NCI-H1694 (cell line): ENCODE measurements at places on chromosomes 7 and 10.

DNA sequence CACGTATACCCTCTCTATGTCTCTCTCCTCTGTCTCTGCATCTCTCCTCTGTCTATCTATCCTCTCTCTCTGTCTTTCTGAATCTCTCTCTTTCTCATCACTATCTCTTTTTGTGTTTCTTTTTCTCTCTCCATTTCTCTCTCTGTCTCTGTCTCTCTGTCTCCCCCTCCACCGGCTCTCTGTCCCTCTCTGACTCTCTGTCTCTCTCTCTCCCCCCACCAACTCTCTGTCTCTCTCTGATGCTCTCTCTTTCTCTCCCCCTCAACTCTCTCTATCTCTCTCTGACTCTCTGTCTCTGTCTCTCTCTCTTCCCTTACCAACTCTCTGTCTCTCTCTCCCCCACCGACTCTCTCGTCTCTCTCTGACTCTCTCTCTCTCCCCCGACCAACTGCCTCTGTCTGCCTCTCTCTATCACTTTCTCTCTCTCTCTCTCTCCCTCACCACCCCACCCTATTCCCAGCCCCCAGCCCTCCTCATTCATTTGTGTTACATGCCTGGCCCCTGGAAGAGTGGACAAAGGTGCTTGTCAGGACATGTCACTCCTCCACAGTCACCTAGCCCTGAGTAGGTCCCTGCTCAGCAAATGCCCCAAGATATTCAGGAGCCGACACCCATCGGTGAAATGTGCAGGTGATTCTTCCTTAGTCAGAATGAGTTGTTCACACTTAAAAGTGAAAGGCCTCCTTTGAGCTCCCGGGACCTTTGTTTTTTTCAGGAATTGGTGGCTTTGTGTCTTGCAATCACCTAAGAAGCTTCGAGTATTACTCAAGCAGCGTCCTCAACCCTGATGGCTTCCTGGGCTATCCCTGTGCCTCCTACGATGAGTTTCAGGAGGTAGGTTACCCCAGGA, 13.6 kb downstream of the PNLIPRP2 start:
- no peak for DNase-seq

GRCh38 chr10:72847681-72848080, 45.9 kb upstream of the OIT3 start:
- no peak for DNase-seq

- DNase-seq: no peak
Measured at GRCh38 chr7:46189255-46189790, 268.3 kb upstream of the IGFBP3 start.

DNA sequence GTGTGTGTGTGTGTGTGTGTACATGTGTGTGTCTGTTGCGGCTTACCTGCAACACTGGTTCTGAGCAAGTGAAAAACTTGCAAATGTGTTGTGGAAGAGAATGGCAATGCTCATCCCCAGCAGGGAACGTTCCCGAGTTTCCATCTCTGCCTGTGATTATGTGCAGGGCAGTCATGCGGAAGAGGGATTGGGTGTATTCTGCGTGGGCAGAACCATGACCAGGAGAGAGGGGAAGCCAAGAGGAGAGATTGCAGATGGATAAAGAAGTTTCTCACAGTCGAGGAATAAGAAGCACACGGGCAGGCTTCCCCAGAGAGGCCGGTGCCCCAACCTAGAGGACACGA, 99.9 kb downstream of the CTBP2 start:
- no peak for DNase-seq

DNA sequence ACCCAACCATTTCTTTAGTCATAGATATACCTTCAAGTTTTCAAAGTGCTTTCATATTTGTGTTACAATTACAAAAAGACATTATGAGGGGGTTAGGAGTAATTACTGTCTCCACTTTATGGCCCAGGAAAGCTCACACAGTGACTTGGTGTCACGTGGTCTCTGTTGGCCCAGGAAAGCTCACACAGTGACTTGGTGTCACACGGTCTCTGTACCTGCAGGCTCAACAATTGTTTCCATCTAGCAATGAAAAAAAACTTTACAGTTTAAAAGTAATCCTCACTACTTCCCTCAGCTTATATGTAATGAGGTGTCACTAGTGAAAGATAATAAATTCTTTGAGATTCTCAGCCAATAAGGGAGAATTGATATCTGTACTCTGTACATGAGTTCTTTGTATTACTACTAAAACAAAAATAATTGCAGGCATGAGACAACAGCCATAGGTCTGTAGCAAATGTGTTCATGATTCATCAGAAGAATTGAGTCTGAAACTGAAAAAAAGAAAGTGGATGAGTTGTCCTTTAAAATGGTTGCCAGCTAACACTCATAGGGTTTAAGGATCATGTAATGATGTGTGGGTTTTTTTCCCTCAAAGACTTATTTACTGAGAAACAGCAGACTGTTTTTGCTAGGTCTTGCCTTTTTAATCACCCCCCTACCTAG, 10.9 kb downstream of the OGDH start:
- DNase-seq: no peak

DNA sequence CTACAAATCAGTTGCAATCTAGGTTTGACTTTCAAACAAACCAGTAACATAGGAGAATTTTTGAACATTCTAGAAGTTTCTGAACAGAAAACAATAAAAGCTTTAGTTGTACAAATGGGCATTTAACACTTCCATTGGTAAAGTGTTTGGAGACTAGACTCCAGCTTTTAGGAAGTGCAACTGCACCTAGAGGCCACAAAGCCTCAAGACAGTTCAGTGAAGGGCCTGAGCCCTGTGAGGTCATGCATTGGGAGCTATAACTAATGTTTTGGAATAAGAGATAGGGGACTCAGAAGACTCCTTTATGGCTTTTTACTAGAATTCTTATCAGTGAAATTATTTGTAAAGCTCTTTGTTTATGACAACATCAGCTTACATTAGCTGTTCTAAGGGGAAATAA, 3.0 kb upstream of the EPHB6 start:
- no peak for DNase-seq

DNA sequence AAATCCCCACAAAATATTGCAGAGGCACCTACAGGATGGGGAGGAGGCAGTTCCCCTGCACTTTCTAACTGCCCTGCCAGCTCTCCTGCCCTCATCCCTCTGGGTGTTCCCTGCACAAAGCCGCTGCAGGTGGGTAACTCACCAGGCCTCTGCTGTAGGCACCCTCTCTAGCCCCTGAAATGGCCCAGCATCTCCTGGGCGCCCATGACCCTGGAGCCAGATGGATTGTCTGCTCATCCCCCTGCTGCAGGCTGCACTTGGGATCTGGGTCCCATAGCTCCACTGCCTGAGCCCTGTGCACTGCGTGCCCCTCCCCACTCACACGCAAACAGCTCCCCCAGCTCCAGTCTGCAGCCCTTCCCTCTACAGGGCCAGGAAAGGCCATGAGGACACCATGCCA, 130.9 kb downstream of the C10orf105 start:
- no peak for DNase-seq

DNA sequence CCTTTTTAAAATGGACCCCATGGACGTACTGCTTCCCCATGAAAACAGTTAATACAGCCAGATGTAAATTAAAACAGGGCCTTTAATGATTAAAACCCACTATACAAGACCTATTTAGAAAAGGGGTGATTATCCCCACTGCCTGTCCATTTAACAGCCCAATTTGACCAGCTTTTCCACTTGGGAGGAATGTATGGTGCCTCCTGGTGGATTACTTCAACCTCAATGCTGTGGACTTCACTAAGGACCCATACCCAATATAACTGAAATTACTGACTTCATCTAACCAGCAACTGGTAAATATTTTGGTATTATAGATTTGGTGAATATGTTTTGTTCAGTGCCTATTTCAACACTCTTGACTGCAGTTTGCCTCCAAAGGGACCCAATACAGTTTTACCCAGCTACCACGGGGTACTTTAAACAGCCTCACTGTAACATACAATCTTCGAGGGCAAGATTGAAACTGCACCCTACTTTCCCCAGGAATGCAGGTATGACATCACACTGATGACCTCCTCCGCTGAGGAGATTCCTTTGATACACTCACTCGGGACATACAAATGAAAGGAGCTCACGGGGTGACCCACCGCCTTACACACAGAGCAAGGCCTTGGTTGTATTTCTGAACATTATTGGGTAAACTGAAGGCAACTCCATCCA, 192.8 kb downstream of the DNAJC1 start:
- DNase-seq: no peak

DNA sequence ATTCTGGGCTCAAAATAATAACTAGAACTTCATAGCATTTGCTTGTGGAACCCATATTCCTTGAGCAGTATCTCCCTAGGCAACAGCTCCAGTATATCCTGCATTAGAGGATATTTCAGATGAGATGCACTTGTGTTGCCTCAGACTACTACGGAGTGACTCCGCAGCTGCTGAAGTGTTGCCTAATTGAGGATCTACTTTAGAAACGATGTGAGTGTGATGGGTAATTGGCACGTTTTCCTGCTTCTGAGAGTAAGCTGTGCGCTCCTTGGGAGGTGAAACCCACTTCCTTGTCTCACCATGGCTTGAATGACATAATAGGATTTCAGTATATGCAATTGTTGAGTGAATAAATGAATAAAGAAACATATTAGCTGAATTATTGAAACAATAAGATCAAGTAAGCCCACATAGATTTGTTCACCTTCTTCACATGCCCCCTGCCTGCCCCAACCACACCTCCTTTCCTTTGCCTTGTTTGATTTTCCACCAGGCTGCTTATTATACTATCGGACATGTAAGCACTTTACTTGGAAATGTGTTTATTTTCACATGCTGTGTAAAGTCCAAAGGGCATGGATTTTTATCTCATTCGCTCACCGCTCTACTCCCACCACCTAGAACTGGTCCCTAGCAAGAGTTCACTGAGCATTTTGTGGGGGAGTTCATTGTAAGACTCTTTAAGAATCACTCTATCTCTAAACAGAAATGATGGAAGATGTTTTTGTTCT, 303.8 kb downstream of the KCNMA1 start:
- DNase-seq: no peak

- no peak for DNase-seq
Measured at GRCh38 chr10:76902949-76903348, 734.7 kb downstream of the KCNMA1 start.

- DNase-seq: no peak
Measured at GRCh38 chr7:159013825-159014289, 130.8 kb downstream of the VIPR2 start.

GRCh38 chr7:128728598-128728997, 10.6 kb upstream of the CALU start:
- no peak for DNase-seq

DNA sequence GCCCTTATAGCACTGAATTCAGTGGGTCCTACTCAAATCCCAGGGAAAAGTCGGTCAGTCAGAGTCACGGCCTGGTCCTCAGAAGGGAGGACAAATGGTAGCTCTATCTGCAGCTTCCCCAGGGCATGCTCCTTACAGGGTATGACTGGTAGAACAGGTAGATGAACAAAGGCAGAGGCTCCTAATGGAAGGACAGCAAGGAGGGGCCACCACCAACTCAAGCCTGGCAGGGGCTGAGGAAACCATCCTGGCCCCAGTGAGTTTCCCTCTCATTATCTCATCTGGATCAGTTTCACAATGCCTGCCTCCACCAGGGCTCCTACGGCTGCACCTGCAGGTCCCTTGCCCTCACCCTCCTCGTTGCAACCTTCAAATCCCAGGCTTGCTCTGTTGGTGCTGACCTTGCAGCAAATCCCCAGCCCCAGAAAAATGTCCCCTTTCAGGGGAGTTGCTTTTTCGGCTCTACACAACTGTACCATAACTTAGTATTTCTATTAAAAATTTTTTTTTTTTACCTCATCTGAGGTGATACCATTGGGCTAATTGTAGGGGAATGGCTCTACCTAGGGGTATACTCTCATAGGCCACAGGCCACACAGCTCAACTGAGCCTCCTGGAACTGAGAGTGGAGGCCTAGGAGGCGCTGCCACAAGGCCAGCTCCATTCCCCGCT, 2.4 kb upstream of the MYO1G start:
- DNase-seq: no peak

- DNase-seq: no peak
Measured at GRCh38 chr7:35467456-35467978, 213.6 kb upstream of the TBX20 start.

DNA sequence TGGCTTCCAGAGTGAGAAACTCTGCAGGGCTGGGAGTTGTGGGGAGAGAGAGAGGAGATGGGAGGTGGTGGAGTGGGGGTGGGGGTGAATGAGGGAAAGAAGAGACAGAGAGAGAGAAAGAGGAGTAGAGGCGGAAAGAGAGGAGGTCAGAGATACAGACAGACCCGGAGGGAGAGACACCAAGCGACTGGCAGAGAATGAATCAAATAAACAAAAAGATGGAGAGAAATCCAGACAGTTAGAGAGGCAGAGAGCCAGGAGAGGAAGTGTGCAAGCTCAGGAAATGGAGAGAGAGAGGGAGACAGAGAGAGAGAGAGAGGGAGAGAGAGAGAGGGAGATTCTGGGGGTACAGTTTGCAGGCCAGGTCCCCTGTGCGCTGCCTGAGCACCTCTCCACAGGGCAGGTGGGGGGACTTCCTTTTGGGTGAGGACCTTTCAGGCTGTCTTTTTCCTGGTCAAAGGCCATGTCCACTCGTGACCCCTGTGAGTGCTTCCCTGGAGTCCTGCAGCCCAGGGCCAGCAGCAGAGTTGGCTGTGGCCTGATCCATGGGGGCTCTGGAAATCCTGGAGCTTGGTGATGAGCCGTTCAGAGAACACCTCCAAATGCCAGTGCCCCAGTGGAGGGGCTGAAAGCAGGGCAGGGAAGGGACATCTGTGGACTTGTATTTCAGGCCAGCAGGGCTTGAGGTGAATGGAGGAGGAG, 25.0 kb upstream of the PCBD1 start:
- DNase-seq: no peak

- DNase-seq: no peak
Measured at GRCh38 chr7:21367081-21367480, 60.8 kb upstream of the SP4 start.

- DNase-seq: no peak
Measured at GRCh38 chr7:37108615-37109014, 340.0 kb downstream of the ELMO1 start.

- no peak for DNase-seq
Measured at GRCh38 chr10:15703151-15703880, 16.4 kb downstream of the ITGA8 start.

GRCh38 chr10:91771907-91772306, 26.3 kb upstream of the TNKS2 start:
- no peak for DNase-seq

DNA sequence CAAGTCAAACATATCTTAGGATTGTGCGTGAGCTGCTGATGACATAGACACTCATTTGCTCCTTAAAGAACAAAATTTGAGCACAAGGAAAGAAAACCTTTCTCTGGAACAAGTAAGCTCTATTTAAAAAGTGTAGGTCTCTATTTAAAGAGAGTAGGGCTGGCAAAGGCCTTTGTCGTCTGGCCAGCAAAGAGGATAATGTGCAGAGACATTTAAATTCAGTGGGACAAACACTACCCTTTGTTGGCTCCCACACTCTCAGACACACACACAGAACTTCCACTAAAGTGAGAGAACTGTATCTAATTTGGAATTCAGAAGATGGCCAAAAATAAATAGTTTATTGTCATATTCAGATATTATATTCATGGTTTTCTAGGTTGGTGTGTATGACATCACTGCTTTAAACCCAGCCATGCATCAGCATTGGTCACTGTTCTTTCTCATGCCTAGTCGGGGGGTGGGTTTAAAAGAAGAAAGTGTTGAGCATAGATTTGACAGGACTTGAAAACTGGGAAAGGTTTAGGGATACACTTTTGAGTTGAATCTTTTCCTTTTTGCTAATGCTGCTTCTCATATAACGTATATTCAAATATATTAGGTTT, 49.5 kb upstream of the HDAC9 start:
- DNase-seq: no peak
